ENCODE measurements at places on chromosomes 4 and X. TPM values are rescaled to one million over a fixed set of nuclear protein-coding genes. Genes with fewer than 3 reads are reported as not detected.

GRCh38 chr4:184437565-184438265 is 36.6 kb downstream of the IRF2 start:
- DNase-seq = peak; percentile 50

DNA sequence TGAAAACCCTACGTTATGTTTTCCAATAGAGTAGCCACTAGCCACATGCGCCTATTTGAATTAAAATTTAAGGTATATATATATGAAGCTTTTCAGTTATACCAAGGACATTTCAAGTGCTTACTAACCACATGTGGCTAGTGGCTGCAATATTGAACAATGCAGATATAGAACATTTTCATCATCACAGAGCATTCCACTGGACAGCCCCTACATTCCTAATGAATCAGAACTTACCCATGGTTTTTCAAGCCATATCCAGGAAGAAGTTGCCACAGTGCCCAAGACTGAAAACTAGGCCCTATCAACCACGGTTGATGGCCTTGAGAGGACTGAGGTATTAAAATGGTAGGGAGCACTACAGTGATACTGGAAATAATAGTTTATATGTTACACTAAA is 29.7 kb downstream of the NEK1 start:
- DNase-seq = peak; percentile 60

- DNase-seq = no peak
Observed at GRCh38 chrX:43663173-43663572, 7.1 kb downstream of the MAOA start.

Gene SULT1E1
- not detected for total RNA-seq

GRCh38 chr4:160403081-160403480 is 1300.2 kb downstream of the RAPGEF2 start:
- no peak for DNase-seq

DNA sequence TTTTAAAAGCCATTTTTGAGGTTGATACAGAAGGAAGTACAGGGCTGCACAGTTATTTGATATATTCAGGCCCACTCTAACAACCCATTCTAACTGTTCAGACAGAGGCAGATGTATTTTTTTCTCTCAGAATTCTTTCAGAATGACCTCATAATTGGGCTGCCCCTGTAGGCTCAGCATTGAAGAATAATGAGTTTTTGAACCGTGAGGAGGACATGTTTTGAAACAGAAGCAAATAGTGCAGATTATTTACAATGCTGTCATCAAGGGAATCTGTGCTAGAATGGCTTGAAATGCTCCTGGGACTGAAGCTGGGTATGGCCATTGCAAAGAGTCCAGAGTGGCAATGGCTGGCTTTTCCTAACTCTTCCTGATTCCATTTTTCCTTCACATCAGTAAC is 158.1 kb downstream of the SOX3 start:
- DNase-seq = no peak

DNA sequence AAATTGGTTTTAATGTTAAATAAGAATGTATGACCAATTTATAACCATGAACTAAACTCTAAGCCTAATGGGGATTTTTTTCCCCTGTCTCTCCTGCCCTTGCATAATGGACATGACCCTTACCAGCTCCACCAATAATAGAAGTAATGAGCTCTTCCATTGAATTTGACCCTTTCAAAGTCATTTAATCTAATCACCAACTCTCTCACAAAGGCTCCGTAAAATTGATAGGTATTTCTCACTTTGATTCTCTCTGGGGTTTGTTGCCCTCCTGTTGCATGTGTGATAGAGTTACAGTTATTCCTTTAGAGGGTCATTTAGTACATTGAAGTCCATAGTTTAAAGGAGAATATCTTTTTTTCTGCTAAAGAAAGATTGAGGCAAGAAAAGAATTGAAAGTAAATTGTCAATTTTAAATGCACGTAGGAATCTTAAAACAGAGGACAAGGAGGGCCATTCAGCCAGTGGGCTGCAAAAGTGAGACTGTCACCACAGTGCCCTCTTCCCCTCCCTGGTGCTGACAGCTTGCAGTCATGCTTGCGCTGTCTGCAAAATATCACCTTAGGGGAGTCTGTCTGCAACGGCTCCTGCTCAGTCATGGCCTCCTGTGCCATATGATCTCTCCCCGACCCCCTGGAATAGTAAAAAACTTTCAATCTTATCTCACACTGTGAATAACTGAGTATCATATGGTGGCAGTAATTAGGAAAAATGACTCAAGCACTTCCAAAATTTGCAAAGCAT is 307.5 kb upstream of the GNPDA2 start:
- no peak for DNase-seq

DNA sequence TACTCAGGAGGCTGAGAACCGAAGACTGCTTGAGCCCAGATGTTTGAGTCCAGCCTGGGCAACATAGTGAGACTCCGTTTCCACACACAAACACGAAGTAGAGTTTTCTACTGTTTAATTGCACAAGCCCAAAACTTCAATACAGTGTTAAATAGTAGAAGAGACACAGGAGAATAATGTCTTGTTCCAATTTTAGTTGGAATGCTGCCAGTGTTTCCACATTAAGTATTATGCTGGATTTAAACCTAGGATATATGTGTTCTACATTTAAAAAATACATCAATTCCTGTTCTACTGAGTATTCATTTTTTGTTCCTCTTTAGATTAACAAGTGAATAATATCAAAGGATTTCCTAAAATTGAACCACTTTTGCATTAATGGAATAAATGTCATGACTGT is 91.3 kb downstream of the LCORL start:
- DNase-seq = no peak

DNA sequence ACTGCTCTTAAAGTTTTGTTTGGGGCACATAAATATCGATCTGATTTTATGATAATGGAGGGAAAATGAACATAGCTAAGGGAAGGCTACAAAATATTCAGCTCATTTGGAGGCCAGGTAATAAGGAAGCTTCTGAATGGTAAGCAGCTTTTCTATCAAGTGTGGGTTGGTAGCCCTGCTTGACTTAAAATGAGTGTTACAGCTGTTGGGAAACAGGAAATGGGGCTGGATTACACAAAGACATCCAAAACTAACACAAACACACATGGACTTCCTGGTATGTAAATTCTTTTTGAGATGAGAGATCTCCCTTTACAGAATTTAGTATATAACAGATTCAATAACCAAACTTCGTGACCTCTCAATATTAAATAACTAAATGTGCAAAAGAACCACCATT is 58.0 kb downstream of the FGF16 start:
- DNase-seq = peak; percentile 69

Gene ADGRA3
- total RNA-seq = 30.3 TPM

- DNase-seq = no peak
Observed at GRCh38 chr4:16890651-16891050, 7.8 kb downstream of the LDB2 start.

Gene PLK4
- 15.1 TPM for total RNA-seq

- peak; percentile 68 for DNase-seq
Observed at GRCh38 chr4:16140879-16141249, 57.0 kb upstream of the PROM1 start.

Gene NMU
- not detected for total RNA-seq

GRCh38 chr4:107622006-107622405 is 98.0 kb downstream of the PAPSS1 start:
- DNase-seq = no peak

- peak; percentile 98 for DNase-seq
Observed at GRCh38 chrX:13463608-13464007, 105.8 kb upstream of the EGFL6 start.

GRCh38 chrX:42485601-42486000 is 292.4 kb downstream of the PPP1R2C start:
- no peak for DNase-seq

DNA sequence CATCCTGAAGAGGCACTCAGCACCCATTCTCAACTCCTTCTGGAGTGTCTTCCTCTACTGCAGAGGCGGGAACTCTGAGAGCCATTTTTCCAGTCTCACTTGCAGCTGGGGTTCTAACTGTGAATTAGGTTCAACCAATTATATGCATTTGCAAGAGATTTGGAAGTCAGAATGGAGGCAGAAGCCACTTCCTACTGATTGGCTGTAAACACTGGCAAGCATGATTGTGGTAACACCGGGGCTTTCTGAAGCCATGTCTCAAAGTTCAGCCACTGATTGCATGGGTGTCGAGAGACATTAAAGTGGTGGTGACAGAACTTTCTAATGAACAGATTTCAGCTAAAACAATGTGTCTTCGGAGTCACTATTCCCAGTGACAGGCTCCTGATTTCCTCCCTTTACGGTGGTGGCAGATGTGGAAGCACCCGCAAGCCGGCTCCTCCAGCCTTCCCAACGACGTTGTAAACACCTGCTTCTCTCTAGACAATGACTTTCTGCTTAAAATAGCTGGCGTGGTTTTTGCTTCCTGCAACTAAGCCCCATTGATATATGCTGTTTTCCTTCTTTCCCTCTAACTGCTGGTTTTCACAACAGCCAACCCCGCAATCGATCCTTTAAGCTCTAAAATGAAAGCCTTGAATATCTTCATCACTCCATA is 92.0 kb downstream of the IRF2 start:
- no peak for DNase-seq

Gene TBC1D1
- 90.3 TPM for total RNA-seq

DNA sequence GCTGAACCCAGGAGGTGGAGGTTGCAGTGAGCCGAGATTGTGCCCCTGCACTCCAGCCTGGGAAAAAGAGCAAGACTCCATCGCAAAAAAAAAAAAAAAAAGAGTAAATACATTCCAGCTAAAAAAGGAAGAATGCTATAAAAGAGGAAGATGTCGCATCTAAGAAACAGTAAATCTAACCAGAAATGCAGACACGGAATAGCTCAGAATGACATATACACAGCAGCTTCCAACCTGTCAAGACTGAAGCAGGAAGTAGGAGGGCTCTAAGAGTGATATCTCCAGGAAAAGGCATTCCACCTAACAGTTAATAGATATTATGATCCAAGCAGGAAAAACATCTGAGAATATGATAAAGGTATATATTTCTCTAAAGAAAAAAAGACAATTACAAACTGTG is 16.0 kb downstream of the CLOCK start:
- no peak for DNase-seq

GRCh38 chr4:42906891-42907759 is 14.6 kb downstream of the GRXCR1 start:
- DNase-seq = no peak

GRCh38 chrX:11423949-11424348 is 130.7 kb downstream of the AMELX start:
- DNase-seq = no peak

DNA sequence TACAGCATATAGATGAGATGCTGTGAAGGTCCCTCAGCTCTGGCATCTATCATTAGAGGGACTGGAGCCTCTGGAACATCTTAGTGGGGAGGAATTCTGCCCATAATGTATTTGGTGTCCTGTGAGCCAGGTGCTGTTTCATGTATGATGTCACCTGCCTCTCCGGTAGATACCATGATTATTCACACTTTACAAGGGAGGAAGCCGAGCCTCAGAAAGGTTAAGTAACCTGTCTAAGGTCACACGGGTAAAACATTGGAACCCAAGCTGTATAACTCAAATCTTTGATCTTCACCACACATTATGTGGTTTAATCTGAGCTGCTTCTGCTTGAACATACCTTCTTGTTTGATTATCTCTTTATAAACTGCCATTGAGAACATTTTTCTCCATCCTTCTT is 442.8 kb downstream of the BCOR start:
- no peak for DNase-seq

- no peak for DNase-seq
Observed at GRCh38 chr4:38184404-38184803, 224.2 kb downstream of the PTTG2 start.

DNA sequence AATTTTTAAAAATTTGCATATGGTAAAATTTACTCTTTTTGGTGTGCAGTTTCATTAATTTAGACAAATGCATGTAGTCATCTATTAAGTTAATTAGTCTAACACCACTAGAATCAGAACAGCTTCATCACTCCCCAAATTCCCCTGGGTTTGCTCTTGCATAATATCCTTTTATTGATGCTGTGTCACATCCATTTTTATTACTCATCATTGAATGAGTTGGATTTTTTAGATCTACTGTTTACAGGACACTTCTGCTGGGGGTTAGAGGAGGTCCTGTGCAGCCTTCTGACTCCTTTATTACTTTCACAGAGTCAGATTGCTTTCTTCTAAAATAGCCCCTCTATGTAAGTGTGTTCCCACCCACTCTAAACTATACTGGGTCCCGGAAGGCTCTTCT is 65.9 kb downstream of the MTHFD2L start:
- peak; percentile 59 for DNase-seq

DNA sequence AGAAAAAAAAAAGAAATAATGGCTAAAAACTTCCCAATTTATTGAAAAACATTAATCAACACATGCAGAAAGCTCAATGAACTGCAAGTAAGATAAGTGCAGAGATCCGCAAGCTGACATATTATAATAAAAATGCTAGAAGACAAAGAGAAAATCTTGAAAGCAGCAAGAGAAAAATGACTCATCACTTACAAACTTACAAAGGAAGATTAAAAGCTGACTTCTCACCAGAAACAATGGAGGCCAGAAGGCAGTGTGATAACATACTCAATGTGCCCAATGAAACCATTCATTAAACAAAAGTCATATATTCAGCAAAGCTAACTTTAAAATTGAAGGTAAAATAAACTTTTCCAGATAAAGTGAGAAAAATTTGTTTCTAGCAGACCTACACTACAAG is 7.3 kb upstream of the BRWD3 start:
- no peak for DNase-seq

Gene BANK1
- under 0.01 TPM for total RNA-seq

- DNase-seq = peak; percentile 41
Observed at GRCh38 chr4:118682928-118683327, 2.3 kb upstream of the METTL14 start.

Gene PI4K2B
- 25.3 TPM for total RNA-seq

- DNase-seq = peak; percentile 67
Observed at GRCh38 chr4:184361443-184361842, 112.9 kb downstream of the IRF2 start.

DNA sequence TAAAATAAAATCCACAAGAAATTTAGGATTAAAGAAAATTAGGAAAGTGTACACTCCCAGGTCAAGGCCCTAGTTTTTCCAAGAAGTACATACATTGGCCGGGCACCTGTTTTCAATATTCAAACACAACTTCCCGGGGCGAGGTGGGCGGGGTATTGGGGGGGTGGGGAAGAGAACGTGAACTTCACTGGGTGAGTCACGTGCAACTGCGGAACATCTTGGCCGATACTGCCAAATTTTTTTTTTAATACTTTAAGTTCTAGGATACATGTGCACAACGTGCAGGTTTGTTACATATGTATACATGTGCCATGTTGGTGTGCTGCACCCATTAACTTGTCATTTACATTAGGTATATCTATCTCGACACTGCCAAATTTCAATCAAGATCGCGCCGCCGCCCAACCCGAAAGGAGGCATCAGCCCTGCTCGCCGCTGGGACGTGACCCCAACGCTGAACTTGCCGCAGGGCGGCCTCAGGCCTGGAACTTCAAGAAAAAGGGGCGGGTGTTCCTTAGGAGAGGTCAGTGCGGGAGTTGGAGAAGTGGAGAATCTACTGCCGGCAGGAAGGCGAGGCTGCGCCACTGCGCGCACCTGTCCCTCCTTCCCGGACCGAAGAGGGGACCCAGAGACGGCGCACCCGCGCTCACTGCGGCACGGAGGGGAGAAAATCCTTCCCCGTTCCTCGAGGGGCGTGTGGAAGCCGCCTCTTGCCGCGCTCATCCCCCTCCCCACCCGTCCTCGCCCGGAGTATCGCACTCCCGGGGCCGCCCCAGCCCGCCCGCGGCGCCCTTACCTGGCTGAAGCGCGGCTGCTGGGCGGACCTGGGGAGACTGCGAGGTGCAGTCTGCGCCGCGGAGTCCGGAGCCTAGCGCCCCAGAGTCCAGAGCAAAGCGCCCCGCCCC is at the start of gene TEC:
TSS of gene TEC (minus strand) at position 883 of the 905 bp plus-strand sequence. CDS start 41,224 bp downstream, outside the sequence.
- DNase-seq = no peak

- no peak for DNase-seq
Observed at GRCh38 chr4:181525634-181526033, 717.6 kb upstream of the TENM3 start.

- DNase-seq = no peak
Observed at GRCh38 chrX:110444996-110445395, 86.3 kb downstream of the RTL9 start.

Gene SUPT20HL1
- total RNA-seq = not detected
